IMR-90 (cell line): ENCODE measurements at places on chromosomes 12 and 14.

DNA sequence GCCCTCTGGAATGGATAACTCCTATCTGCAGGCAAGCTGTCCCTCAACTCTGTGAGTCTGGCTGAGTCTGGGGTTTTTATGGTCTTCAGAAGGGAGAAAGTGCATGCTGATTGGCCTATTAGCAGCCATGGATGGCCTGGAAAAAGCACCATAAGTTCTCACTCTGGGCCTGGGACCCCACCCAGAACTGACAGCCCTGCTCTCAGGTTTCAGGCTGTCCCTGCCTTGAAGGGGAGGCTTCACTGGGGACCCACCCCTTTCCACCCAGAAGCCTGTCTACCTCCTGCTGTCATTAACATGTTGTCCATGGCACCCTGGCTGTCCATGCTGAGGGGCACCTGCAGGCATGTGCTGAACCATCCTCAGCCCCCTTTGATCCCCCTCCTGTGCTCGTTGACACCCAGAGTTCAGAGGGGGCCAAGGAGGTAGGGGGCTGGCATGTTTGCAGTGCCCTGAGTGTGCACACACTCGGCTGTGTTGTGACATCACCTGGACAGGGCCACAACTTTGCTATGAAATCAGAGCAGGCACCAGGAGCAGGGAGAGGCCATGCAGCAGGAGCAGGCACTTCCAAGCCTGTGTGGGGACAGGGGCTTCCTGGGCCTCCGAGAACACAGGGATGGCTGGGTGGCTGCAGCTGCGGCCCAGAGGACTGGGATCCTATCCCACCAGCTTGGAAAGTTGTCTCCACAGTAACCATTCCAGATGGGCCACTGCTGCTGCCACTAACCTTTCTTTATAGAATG is 84.7 kb downstream of the ACSS3 start:
- no peak for DNase-seq

DNA sequence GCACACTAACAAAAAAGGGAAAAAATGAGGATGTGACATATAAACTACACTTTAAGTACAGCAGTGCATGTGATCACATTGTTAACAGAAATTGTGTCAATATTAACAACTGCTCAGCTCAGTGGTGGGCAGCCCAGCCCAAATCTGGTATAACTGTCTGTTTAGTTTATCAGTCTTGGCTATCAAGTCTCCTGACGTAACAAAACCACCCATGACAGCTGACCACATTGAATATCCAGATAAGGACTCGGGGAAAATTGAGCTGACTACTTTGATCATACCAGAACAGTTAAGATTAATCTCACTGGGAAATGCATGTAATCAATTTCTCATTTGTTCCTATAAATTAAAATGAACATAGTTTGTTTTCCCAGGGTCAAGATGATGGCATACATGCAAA is 396.6 kb downstream of the SNAPC1 start:
- DNase-seq = no peak

- DNase-seq = peak; percentile 83
Measured at GRCh38 chr12:93518725-93519124, 51.4 kb downstream of the MRPL42 start.

- DNase-seq = peak; percentile 68
Measured at GRCh38 chr12:116015525-116015924, 262.0 kb downstream of the MED13L start.

- DNase-seq = no peak
Measured at GRCh38 chr14:99931308-99931707, 133.9 kb upstream of the EVL start.

DNA sequence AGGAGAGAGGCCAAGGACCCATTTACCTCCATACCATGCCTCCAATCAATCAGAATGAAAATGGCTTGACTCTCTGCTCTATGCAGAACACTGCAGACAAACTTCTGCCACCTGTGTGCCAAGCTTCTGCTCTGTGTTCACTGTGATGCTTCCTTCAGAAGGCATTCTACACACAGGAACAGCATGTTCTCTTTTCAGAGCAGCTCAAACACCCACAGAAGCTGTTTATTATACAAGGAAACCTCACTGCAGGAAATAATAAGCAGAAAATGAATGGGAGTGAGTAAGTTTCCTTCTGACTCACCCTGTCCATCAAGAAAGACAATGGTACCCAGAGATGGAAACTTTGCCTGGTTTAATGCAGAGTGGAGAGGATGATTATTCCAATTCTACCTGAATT is 2.4 kb upstream of the ESR2 start:
- peak; percentile 15 for DNase-seq

DNA sequence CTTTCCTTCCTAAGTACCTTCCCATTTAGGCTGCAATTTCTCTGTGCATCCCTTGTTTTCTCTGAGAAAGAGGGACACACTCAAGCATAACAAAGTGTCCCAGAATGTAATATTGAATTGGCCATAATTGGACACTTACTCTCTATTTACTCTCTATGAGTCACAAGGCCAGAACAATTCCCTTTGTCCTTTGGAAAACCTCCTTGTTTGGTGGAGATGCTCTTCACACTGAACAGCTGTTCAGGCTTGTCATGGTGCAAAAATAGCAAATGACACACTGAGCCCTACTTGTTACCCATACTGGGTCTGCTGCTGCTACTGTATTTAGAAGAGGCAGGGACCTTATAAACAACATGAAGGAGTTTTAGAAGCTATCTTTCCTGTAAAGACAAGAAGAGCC is 1590.5 kb upstream of the TMEM132C start:
- no peak for DNase-seq

- no peak for DNase-seq
Measured at GRCh38 chr12:118574288-118574687, 197.9 kb downstream of the SUDS3 start.

- DNase-seq = no peak
Measured at GRCh38 chr12:6830286-6830890, 2.2 kb downstream of the P3H3 start.

DNA sequence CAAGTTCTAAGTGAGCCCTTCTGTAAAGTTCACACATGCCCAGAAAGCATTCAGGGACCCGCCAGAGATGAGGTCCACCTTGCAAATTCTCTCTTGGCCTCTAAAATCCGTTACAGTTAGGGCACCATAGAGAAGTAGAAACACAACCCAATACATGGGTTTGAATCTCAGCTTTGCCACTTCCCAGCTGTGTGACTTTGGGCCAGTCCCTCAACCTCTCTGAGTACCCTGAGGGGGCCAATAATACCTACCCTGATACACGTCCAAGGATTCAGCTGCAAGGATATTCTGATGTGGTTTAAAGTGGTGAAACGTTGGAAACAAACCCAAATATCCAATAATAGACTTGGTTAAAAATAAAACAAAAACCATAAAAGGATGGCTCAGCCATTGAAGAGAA is 11.7 kb downstream of the LHX5 start:
- DNase-seq = no peak

GRCh38 chr12:12891080-12891880 is at the start of gene GPRC5A:
Gene GPRC5A, plus strand, starts transcription at chr12:12891562. Its CDS starts 16,688 bp downstream, at chr12:12908250.
- peak; percentile 98 for DNase-seq

GRCh38 chr12:53759261-53759660 is 7.5 kb upstream of the CISTR start:
- no peak for DNase-seq
